ENCODE measurements at places on chromosomes 16 and 17.

DNA sequence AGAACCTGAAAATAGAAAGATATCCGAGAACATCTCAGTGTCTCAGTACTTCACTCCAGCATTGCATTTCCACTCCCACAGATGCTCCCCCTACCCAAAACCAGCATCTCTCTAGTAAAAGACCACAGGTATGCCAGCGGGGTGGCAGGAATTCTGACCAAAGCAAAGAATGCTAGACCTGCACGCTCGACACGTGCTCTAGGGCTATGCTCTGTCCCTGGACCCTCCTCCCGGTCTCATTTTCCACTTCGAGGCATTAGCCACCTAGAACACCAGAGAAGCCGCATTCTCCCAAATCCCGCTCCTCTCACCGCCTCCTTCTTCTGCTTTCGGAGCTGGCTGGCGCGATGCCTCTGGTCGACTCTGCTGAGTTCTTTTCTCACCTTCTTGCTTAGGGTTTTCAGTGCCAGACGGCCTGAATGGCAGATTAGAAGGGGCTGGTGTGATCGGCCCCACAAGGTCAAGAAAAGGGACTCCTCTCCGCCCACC, 487 bp downstream of the TSR1 start:
- no peak for DNase-seq

DNA sequence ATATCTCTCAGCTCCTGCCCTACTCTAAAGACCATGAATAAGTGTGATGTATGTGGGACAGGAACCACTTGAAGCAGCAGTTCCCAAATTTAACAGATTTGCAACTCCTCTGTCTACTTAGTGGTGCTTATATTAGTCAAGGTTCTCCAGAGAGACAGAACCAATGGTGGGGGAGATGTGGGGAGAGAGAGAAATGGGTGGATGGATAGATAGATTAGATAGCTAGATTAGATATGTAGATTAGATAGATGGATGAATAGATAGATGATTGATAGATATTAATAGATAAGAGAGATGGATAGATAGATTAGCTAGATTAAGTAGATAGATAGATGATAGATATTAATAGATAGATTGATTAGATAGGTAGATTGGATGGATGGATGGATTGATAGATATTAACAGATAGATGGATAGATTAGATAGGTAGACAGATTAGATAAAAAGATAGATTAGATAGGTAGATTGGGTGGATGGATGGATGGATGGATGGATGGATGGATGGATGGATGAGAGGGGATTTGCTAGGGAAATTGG, 154.0 kb upstream of the NOL11 start:
- no peak for DNase-seq

DNA sequence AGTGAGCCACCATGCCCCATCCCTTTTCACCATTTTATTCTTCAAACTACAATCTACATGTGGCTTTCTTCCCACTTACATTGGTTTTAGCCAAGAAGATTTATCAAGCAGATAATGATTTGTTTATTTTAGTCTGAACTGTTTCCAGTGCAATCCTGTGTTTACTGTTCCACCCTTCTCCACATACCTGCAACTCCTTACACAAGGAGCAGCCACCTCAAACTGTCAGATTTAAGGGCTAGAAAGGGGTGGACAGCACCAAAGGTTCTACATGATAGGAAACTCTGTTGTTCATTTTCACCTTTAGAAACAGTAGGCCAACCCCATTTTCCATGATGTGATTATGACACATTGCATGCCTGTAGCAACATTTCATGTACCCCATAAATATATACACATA, 1.9 kb downstream of the RUNDC1 start:
- no peak for DNase-seq

DNA sequence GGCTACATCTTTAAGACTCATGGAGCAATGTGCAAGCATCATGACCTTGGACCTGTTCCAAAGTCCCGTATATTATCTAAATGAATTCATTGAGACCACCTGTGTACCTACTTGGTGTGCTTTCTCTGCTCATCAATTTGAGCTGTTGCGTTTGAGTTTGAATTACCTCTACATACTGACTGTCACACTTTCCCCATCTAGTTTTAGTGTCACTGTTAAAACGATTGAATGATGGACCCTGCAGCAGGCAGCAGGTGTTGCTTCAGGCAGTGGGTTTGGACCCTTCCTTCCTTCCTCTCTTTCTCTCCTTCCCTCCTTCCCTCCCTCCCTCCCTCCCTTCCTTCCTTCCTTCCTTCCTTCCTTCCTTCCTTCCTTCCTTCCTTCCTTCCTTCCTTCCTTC, 33.9 kb upstream of the ZKSCAN2 start:
- no peak for DNase-seq

DNA sequence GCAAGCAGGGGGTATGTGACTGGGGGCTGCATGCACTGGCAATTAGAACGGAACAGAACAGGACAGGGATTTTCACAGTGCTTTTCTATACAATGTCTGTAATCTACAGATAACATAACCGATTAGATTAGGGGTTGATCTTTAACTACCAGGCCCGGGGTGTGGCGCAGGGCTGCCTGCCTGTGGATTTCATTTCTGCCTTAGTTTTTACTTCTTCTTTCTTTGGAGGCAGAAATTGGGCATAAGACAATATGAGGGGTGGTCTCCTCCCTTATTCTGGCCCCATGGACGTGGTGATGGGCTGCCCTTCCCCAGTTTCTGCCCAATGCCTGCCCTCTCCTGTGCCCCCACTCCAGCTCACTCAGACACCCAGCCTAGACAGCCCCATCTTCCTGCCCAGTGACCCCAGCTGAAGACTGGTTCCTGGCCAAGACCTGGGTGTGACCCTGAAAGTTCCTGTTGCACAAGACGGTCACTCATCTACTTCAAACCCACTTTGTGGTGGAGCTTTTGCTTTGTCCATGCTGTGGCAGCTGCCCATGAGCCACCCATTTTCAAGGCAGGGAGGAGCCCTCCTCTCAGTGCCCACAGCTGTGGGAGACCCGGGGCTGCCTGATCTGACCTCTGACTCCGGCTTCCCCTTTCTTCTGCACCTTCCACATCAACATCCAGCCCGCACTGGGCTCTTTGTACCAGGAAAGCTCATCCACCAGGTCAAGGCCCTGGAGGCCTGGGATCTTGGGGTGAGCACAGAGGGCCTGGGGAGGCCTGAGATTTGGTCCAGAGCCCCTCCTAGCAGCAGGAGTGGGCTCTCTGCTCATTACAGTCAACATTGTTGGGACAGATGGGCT, 18.6 kb downstream of the ALOX12B start:
- DNase-seq: no peak

DNA sequence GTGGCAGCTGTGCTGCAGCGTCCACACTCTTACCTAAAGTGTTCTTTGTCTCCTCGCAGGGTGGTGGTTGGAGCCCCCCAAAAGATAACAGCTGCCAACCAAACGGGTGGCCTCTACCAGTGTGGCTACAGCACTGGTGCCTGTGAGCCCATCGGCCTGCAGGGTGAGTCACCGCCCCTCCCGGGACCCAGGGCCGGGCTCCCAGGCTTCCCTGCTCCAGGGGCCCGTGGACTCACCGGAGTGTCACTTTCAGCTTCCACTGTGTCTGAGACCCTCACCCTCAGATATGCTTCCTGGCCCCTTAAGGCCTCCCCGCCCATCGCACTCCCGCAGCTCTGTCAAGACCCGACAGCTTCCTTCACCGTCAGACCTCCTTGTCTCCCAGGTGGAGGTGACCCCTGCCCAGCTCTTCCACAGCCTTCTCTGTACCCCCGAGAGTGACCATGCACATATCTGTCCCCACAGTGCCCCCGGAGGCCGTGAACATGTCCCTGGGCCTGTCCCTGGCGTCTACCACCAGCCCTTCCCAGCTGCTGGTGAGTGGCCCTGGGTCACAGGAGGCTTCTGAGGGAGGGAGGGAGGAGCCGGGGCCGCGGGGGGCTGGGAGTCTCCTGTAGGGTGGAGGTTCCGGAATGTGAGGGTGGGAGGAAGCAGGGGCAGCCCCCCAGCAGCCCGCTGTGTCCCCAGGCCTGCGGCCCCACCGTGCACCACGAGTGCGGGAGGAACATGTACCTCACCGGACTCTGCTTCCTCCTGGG, 1.8 kb downstream of the ITGAX start:
- no peak for DNase-seq

DNA sequence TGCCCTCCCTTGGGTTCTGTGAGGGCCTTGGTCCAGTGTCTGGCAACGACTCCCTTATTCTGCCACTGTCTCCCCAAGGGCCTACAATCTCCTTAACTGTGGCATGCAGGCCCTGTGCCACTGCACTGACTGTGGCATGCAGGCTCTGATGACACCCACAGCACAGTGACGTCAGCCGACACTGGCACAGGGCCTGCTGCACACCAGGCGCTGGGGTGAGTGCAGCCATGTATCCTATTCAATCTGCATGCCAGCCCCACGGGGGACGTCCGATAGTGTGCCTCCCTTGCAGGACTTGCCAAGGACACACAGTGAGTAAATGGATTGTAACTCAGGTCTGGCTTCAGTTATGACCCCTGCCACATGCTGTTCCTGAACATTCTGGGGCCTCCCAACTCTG, 39.8 kb upstream of the RASD1 start:
- no peak for DNase-seq

- DNase-seq: no peak
Observed at GRCh38 chr17:21200590-21201297, 13.2 kb downstream of the TMEM11 start.
